ENCODE measurements at places on chromosomes 12 and 14. TPM values are rescaled to one million over a fixed set of nuclear protein-coding genes. Genes with fewer than 3 reads are reported as not detected.
A peak's percentile ranks its signal among the peaks of the same experiment; 100 is the strongest.

DNA sequence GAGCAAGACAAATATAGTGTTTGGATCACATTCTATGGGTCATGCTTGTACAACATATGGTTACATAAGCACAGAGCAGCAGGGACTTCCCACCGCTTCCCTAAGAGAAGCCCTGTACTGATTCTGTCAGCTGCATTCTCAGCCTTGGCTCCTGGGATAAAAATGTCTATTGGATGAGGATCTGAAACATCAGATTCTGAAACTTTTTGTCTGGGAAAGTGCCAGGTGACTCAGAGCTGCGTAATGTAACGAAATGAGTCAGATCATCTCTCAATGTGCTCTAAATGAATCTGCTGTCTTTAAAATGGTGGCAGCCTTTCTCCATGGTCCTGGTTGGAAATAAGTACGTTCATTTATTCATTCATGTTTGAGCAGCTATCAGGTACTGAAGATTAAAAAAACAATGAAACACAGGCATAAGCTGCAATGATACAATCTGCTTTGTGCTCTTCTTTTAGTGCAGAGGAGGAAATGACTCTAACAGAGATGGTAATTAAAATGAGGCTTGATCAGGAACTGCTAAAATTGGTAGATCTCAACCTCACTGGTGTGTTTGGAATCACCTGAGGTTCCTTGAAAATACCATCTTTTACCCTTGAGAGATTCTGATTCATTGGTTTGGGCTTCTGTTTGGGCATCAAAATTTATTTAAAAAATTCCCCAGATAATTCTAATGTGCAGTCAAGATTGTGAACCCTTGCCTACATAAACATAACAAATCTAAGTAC, 99.1 kb upstream of the NAP1L1 start:
- DNase-seq, result peak; percentile 99

- peak; percentile 87 for DNase-seq
Measured at GRCh38 chr14:102249041-102249440, 55.9 kb downstream of the MOK start.

DNA sequence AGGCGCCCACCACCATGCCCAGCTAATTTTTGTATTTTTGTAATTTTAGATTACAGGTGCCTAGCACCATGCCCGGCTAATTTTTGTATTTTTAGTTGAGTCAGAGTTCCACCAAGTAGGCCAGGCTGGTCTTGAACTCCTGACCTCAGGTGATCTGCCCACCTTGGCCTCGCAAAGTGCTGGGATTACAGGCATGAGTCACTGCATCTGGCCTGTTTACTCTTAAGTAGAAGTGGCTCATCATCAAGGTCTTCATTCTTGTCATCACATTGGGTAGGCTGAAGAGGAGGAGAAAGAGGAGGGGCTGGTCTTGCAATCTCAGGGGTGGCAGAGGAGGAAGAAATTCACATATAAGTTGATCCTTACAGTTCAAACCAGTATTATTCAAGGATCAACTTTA, 152.4 kb upstream of the ATP2B1 start:
- no peak for DNase-seq

- DNase-seq, result no peak
Measured at GRCh38 chr12:90275088-90275487, 566.5 kb upstream of the ATP2B1 start.

GRCh38 chr12:108563136-108563803, 874 bp downstream of the ISCU start:
- peak; percentile 94 for DNase-seq

- no peak for DNase-seq
Measured at GRCh38 chr12:22018860-22019259, 27.2 kb upstream of the CMAS start.

DNA sequence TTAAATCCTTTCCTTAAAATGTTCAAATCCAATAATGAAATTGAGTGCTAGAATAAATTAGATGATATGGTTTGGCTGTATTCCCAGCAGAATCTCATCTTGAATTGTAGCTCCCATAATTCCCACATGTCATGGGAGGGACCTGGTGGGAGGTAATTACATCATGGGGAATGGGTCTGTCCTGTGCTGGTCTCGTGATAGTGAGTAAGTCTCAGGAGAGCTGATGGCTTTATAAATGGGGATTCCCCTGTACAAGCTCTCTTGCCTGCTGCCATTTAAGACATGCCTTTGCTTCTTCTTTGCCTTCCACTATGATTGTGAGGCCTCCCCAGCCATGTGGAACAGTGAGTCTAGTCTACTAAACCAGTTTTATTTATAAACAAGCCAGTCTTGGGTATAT, 508.5 kb downstream of the ETNK1 start:
- DNase-seq, result no peak

GRCh38 chr12:55742719-55743405, at the start of gene GDF11:
GDF11 (plus strand) TSS chr12:55743122; CDS start chr12:55743317, 195 bp downstream.
- peak; percentile 73 for DNase-seq

GRCh38 chr14:65565948-65566347, 153.4 kb downstream of the FUT8 start:
- DNase-seq, result peak; percentile 33

- no peak for DNase-seq
Measured at GRCh38 chr12:131101703-131102492, 148.2 kb downstream of the ADGRD1 start.

Gene ARHGAP9
- under 0.01 TPM for total RNA-seq

Gene JAG2
- total RNA-seq, result 1.8 TPM

Gene SLC5A8
- total RNA-seq, result not detected

GRCh38 chr12:110373425-110373824, 30.1 kb downstream of the ANAPC7 start:
- DNase-seq, result no peak

DNA sequence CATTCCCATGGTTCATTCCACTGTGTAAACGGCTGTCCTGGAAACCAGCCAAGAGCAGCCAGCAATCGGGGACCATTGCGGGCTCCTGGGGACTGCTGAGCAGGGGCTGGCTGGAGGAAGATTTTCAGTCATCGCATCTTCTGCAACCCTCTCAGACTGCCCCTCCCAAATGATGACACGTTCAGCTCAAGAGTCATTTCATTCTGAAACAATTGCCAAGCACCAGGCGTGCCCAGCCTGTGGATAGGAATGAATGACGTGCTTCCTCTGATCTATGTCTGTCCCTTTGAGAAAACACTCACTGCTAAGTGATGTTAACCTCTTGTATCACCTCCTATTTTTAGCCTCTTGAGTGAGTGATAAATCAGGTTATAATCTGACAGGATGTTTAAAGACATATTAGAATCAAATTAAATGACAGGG, 62.0 kb downstream of the NDUFA12 start:
- DNase-seq, result peak; percentile 82

DNA sequence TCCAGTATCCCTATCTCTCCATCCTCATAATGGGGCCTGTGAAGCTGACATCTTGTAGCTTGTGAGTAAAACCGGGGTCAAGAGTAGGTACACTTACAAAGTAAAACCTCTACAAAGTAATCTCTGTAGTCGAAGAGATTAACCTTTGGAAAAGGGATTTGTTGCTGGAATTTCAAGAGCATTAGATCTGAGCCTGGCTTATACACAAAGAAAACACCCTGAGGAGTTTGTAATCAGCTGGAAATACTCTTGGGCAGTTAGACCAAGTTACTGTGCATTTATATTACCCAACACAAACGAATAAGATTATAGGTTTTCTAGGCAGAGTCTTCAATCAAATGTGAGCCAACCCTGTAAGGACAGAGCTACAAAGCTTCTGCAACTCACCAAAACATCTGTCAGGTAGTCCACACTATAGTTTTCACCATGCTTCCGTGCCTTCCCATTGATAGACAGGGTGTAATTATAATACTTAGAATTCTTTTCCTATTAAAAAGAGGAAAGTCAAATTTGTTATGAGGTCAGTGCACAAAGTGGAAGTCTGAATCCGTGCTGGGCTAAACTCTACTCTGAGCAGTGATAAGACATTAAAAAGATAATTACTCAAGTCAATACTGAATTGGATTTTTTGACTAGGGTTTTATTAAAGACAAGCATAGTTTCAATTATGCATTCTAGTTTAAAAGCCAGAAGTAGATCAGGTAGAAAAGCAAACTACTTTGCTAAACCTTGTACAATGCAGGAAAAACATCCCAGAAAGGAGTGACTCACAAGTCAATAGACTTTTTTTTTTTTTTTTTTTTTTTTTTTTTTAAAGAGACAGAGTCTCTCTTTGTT, 14.6 kb downstream of the GNS start:
- DNase-seq, result peak; percentile 48

- DNase-seq, result no peak
Measured at GRCh38 chr12:2325519-2325918, 272.7 kb downstream of the CACNA1C start.

GRCh38 chr12:5967645-5968415, 22.8 kb upstream of the ANO2 start:
- DNase-seq, result no peak

DNA sequence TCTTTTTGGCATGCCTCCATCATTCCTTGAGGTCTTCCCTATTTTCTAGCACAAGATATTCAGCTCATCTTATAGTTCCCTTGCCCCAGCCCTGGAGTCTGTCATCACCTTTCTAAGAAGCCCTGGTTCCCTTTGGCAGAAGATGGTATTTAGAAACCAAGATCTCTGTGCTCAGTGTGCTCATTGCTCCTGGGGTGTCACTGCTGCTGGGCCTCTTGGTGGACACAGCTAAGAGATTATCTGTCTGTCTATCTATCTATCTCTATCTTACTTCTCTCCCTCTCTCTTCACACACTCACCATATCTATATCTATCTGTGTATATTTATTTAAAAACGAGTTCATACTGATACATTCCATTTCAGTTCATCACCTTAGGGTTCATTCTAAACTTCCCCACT, 67.2 kb downstream of the DAO start:
- no peak for DNase-seq

- DNase-seq, result peak; percentile 81
Measured at GRCh38 chr12:75699728-75700496, 188.5 kb upstream of the KRR1 start.

- no peak for DNase-seq
Measured at GRCh38 chr14:100410056-100410565, 87.0 kb downstream of the SLC25A47 start.

DNA sequence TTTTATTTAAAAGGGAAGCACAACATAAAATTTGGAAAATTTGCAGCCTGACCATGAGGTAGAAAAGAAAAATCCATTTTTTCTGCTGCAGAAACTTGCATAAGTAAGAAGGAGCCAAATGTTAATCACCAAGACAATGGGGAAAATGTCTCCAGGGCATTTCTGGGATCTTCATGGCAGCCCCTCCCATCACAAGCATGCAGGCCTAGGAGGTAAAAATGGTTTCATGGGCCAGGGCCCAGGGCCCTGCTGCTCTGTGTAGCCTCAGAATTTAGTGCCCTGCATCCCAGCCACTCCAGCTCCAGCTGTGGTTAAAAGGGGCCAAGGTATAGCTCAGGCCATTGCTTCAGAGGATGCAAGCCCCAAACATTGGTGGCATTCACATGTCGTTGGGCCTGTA, 735.6 kb downstream of the GALC start:
- no peak for DNase-seq

DNA sequence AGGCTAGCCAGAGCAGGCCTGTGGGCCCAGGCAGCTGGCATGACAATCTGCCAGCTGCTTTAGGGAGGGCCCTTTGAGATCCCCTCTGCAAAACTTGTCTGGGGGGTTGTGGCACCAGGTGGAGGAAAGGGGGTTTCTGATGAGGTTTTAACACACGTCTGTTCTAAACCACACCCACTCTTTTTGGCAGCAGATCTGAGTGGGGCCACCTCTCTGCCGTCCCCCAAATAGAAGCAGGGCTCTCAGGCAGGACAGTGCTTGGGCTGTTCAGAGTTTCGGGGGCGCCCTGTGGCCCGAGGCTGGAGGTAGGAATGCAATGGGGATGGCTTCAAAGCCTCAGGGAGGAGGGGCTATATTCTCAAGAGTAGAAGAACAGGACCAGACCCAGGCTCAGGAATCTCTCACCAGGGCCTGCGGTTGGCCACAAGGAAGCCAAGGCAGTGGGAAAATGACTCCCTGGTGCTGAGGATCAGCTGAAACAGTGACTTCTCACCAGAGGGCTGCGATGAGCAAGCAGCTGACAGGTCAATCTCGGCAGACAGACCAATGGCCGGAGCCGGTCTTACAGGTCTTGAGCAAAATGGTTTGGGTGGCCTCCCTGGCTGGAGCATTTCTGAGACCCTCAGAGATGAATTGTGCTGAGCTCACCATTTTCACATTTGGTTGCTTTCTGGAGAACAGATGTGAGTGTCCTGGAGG, 1.5 kb upstream of the KRT5 start:
- peak; percentile 50 for DNase-seq

DNA sequence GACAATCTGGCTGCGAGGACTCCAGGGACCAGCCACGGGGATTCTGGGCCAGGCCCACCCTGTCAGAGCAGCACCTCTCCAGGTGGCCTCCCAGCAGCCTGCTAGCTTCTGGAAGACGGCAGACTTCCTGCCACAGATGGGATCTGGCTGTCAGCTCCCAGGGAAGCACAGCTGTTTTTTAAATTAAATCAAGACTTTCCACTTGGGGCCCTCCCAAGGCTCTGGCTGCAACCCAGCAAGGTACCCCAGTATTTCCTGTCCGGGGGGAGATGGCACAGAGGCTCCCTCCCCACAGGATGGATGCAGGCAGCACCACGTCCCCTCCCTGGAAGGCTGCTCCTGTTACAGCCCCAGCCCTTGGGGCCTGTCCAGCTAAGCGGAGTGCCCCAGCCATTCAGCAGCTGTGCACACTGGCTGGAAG, 56.9 kb downstream of the ACTN1 start:
- no peak for DNase-seq
